Activated CD4-positive, alpha-beta T cell treated with anti-CD3 and anti-CD28 coated beads for 24 hours (primary cell): ENCODE measurements at places on chromosomes 4 and X.

- no peak for DNase-seq
Observed at GRCh38 chrX:30577362-30577991, at the start of gene TASL. Gene TASL, minus strand, starts transcription at chrX:30577766. Its CDS starts 17,411 bp downstream, at chrX:30560355.

GRCh38 chrX:150546711-150547153, 21.7 kb upstream of the MTM1 start:
- no peak for DNase-seq

DNA sequence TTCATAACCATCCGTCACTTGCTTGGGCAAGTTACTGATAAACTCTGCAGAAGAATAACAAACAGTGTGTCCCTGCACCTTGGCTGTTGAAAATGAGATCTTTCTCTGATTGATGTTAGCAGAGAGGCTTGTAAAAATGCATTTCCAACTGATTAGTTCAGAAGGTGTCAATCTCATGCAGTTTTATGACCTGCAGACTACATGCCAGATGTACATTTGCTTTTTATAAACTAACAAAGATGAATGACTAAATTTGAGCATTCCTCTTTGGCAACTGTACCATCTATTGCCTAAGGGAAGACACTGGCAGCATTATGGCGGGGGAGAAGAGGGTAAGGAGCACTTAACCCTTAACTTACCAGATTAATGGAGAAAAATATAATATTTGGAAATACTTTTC, 192.8 kb downstream of the DCTD start:
- no peak for DNase-seq

DNA sequence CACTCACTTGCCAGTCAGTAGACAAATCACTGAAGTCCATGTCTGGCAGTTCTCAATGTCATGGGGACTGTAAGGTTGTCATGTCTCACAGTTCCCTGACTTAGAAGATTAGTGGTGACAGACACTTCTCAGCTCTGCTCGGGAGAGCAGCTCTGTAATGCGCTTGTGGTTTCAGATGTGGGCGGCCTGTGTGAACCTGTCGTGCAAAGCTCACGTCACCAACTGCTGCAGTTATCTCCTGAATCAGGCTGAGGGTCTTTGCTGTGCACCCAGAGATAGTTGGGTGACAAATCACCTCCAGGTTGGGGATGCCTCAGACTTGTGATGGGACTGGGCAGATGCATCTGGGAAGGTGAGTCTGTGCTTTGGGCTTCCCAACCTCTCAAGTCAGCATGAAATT, at the start of gene IL9R:
Gene IL9R, plus strand, starts transcription at position 261 of the 400 bp plus-strand sequence. Its CDS starts 64 bp downstream, at position 325.
- DNase-seq = peak; percentile 10

DNA sequence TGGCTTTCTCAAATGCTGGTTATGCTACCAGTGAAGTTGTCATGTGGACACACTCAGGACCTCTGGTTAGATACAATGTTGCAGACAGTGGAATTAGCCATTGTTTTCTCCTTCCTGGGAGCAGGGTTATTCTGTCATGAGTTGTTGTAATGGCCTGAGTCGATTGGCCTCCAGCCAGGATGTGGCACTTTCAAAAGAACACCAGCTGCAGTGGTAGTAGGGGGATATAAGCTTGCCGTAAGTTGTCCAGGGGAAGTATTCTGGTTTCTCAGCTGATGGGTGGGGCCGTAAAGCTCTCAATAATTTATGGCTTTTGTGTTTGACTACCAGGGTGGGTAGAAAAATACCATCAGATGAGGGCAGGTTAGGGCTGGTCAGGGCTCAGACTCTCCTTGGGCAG, 697.5 kb upstream of the GNPDA2 start:
- no peak for DNase-seq
